Left cardiac atrium (tissue), 4 donors: ENCODE measurements at places on chromosomes 11 and 22. TPM values are rescaled to one million over a fixed set of nuclear protein-coding genes. Genes with fewer than 3 reads are reported as not detected.

DNA sequence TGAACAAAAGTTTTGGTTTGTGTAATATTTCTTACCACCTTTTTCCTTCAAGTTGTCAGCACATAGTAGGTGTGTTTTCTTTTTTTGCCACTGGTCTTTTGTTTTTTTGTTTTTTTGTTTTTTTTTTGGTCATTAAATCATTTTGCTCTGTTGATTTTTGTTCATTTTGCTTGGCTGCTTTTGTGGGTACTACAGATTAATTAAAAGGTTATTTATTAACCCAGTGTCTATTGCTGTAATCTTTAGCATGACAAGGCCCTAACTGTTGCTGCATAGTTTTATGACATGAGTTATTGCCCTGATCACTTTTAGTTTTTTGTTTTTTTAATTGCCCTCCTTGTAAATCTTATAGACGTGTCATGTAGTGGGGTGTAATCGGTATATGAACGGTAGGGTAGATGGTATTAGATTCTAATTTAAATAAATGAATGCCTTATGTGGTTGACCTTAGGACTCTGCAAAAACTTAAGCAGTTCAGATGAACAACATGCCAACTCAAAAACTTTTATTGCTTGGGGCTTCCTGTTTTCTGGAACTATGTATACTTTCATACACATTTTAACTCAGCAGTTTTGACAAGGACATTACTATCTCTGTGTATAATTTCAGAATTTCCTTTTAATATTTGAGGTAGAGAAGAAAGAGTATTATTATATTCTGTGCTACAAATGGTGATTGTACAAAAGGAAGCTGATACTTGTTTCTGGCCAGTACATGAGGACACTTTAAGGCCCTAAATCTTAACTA is 7.9 kb downstream of the EWSR1 start:
- no peak for DNase-seq

DNA sequence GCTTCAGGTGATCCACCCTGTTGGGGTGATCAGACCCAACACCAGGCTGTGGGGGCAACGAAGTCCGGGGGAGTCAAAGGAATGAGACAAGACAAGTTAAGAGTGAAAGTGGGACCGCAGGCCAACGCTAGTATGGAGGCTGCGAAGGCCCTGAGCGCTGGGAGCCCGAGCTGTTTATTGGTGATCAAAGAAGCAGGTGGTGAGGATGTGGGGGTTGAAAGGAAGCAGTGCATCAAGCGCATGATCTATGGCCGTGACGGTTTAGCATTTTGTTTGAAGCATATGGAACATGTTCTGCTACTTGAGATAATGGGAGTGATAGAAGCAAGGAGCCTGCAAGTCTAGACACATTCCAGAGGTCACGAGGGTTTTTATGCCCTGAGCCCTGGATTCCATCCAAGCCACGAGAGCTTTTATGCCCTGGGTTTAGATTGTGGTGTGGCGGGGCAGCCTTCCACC is 49.5 kb downstream of the MCHR1 start:
- DNase-seq, result no peak

- DNase-seq, result no peak
Observed at GRCh38 chr22:43455846-43456245, 44.0 kb downstream of the MPPED1 start.

GRCh38 chr22:30582788-30583545 is 8.5 kb upstream of the GAL3ST1 start:
- no peak for DNase-seq

GRCh38 chr11:45304111-45304991 is 18.2 kb upstream of the SYT13 start:
- DNase-seq, result no peak

DNA sequence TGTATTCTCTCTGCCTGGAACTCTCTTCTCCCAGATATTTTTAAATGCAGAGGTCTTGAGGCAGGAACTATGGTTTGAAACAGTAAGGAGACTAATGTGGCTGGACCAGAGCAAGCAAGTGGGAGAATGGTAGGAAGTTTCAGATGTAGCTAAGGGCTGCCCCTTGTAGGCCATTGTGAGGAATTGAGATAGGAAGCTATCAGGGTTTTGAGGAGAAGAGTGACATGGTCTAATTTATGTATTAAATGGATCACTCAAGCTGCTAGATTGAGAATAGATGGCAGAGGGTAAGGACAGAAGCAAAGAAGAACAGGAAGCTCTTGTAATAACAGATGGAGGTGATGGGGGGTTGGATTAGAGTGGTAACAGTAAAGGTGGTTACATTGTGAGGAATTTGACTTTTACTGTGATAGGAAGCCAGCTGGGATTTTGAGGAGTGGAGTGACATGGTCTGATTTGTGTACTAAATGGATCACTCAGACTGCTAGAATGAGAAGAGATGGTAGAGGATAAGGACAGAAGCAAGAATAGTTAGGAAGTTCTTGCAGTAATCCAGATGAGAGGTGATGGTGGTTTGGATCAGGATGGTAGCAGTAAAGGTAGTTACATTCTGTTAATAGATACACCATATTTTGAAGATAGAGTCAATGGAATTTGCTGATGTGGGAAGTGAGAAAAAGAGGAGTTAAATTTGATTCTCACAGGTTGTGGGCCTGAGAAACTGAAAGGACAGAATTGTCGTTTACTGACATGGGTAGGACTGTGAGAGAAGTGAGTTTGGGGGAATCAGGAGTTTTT is 63.0 kb downstream of the HIPK3 start:
- no peak for DNase-seq

DNA sequence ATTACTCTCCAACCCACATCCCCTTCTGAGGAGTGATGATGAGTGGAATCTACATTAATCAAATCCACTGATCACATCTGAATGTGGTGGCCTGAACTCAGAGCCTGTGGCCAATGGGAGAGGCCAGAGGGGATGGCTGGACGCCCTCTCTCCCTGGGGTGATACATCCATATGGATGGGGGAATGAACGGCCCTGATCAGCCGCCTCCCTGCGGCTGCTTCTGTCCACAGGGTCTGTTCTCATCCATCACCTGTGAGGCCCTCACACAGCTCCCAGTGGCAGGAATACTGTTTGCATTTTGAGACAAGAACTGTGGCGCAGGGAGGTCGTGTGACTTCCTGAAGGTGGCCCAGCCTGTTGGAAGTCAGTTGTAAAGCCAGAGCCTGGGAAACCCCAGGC is 78.3 kb upstream of the SHISAL1 start:
- no peak for DNase-seq

Gene PHLDA2
- total RNA-seq, result 2.2 TPM
